Thyroid gland (tissue), 4 donors: ENCODE measurements at places on chromosomes 2 and 18.

DNA sequence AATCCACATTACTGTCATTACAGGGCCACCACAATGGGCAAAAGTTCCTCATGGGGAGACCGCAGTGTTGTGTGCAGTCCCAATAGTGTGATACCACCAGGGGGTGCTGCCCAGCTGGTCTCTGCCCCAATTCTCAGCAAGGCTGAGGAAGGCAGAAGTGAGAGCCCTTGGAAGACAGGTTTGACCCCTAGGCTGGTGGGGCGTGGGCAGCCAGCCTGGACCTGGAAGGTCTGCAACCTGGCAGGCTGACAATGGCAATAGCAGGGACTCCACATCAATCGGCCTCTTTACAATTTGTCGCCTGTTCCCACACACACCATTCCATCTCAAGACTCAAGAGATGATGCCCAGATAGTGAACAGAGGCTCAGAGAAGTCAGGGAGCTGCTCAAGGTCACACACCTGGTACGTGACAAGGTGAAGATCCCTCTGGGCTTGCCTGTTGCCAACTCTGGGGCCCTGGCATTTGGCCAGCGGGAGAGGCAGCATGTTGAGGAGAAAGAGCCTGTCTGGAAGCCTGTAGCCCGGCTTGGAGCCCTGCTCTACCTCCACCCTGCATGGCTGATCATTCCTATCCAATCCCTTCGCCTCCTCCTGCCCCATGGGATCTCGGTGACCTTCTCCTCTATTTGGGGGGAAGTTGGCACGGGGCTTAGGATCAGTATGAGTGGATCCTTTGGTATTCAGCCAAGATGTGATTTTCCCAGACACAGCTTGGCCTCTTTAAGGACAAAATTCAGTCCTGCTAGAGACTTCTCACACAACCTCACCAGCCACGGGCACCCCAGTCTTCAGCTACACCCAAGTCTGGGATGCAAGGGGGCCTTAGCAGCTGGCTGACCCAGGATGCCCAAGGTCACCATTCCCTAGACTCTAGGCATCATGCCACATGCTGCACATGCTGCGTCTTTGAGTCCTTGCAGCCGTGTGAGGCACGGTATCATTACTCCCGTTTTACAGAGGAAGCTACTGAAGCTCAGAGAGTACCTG, 2.9 kb upstream of the ATOH8 start:
- peak; percentile 83 for DNase-seq

DNA sequence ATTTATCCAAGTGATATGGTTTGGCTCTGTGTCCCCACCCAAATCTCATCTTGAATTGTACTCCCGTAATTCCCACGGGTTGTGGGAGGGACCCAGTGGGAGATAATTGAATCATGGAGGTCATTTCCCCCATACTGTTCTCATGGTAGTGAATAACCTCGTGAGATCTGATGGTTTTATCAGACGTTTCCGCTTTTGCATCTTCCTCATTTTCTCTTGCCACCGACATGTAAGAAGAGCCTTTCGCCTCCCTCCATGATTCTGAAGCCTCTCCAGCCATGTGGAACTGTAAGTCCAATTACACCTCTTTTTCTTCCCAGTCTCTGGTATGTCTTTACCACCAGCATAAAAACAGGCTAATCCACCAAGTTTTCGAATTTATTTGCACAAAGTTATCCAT, 20.3 kb upstream of the CHST10 start:
- DNase-seq = no peak

GRCh38 chr2:177467646-177468045, 75.1 kb downstream of the AGPS start:
- DNase-seq = no peak

DNA sequence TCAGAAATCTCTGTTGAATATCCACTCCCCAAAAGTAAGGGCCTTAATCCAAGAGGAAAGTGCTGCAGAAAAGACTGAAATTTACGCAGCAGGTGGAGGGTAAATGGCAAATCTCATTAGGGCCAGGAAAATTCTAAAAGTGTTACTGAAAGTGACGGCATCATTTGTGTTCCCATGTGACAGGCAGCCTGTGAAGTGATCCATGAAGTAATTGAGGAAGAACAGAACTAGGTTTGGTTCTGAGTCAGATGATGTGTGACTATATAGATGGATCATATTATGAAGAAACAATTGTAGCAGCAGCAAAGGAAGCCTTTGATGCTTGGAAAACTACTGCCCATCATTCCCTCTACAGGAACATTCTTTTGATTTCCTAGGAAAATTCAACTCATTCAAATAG, 401.2 kb downstream of the TGIF1 start:
- no peak for DNase-seq

- no peak for DNase-seq
These were observed 12.0 kb upstream of the CDK15 start for GRCh38 chr2:201794294-201794693.

DNA sequence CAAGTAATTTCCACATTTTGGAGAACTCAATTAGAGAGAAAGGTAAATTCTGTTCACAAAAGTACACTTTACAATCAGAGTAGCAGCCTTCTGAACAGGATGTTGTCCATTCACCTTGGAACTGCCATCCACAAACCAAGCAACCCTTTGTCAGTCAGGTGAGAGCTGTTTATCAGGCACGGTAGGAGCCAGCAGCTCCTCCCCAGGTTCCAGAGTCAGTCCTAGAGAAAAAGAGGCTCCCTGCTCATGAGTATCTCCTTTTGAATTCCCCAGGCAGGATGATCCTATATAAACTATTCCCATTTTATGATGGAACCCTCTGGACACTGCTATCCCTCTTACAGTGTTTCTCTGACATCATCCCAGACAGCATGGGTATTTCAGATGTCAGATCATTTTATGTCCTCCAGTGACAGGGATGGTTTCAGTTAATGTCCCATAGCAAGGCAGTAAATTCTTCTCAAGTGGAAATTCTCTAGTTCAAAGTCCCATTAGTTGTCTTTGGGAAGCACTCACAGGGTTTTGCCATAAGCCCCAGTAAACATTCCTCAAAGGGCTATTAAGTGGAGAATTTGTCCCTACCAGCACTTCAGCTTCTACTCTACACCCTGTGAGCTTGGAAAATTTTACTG, 34.5 kb upstream of the CSRNP3 start:
- no peak for DNase-seq

DNA sequence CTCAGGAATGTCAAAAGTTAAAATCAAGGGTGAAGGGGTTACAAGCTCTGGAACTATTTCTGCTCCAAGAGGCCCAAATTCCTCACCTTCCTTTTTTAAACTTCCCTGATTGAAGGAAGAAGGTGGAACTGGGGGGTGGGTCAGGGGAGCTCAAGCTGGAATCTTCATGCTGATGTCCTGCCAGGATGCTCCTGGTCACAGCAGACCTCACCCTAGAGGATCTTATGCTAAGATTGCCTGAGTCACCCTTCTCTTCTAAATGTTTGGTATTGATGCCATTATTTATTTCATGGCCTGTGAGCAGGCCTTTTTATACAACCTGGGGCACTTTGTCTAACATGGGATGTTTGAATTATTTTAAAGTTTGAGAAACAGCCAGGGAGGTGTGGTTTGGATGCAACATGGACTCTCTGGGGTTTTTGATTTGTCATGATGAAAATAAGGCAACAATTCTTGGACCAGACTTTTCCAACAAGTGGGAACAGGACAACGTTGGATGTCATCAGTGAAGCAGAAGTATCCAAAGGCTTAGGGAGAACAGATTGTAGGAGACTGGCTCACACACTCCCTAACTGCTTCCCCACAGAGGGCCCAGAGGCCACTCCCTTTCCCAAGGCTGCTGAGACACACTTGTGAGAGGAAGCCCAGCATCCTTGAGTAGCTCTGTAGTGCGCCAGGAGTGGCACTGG, 420.2 kb upstream of the MEX3C start:
- DNase-seq = no peak

DNA sequence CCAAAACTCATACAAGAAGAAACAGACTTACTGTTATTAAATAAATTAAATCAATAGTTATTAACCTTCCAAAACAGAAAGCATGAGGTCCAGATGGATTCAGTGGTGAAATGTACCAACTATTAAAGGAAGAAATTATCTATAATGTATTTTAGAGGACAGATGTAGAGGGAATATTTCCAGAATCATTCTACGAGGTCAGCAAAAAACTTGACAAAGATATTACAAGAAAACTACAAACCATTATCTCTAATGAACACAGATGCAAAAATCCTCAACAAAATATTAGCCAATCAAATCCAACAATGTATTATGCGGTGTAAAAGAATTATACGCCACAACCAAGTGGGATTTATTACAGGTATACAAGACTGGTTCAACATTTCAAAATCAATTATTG, 63.7 kb downstream of the ROCK2 start:
- no peak for DNase-seq

DNA sequence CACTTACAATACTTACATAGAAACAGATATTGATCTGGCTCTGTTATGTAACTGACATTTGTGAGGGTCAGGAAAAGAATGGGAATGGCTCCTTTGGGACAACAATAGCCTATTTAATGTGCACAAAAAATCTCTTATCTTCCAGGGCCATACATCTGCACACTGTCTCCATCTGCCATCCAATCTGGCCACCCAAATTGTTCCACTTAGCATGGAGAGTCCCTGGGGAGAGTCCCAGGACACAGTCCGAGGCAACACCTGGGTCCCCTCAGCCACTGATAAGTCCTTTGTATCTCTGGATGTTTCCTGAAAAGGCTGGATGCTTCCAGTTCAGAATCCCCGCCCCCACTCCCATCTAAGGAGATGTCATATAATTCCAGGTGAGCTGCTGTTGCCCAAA, 274.2 kb upstream of the NCKAP5 start:
- no peak for DNase-seq

GRCh38 chr2:72027426-72028161, 120.1 kb downstream of the CYP26B1 start:
- no peak for DNase-seq

DNA sequence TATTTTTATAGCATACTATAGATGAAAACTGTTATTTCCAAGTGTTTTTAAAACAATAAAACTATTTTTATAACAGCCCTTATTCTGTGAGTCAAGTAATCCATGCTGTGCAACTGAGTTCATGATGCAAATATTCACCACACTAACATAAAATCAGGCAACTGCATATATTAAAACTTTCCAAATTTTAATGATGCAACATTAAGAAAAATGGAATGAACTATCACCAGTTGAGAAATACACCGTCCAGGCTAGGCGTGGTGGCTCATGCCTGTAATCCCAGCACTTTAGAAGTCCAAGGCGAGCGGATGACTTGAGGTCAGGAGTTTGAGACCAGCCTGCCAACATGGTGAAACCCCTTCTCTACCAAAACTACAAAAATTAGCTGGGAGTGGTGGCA, 114.5 kb downstream of the CDH2 start:
- DNase-seq = no peak

DNA sequence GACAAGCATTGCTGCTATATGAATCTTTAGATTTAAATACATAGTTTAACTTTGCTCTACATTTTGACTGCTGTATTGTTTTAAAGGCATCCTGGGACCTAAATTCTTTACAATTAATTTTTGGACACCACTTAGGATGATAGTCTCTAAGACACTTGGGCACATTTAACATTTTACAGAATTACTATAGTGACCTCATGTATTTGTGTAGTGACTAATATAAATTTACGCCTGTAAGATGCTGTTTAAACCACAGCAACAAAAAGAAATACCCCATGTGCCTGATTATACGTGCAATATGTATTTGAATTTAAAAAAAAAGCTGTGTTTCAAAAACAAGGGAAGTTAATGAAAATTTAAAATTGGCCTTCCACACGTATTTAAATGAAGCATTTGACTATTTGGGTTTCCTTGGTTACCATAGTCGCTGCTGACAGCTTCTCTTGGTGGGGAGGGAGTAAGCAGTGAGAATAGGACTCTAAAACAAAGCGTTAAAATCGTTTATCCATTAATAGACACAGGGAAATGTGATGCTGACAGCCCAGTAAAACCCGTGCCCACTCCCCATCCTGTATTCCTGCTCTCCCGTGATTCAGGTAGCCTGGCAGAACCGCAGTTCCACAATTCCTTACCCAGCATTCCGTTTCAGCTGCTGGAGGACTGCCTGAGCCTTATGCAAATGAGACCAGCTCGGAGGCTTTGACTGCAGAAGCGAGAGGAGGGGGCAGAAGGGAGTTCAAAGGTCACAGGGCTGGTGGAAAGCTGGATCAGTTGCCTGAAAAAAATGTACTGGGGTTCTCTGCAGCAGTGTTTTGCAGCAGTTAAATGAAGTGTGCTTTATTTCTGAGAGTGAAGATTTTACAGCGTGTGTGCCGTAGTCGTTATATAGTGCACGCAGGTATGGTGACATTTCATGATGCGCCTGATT, 104.3 kb downstream of the CSRNP3 start:
- DNase-seq = peak; percentile 66

- DNase-seq = no peak
These were observed 1387.6 kb upstream of the ACVR2A start for GRCh38 chr2:146457221-146457620.

DNA sequence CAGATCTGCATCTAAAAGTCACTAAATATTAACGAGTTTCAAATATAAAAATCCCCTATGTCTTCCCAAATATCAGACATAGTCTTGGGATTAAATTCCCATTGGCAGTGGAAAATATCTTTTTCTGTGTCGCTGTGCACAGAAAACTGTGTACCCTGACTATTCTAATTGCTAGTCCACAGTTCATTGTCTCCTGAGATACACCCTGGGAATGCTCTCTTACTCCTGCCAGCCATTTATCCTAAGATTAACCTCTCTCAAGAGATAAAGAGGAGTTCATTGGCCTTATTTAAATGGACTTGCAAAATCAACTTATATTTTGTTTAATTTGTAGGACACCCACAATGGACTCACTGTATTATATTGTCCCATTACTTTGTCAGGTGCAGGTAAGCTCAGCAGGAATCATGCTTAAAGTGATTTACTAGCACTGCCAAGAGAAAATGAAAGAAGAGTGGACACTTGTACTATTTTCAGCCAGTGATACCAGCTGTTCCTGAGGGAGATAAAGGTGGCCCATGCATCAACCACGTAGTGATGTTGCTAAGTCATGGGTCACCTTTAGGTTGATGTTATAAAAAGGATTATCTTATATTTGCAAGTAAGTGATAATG, 553.8 kb downstream of the PIK3C3 start:
- no peak for DNase-seq

DNA sequence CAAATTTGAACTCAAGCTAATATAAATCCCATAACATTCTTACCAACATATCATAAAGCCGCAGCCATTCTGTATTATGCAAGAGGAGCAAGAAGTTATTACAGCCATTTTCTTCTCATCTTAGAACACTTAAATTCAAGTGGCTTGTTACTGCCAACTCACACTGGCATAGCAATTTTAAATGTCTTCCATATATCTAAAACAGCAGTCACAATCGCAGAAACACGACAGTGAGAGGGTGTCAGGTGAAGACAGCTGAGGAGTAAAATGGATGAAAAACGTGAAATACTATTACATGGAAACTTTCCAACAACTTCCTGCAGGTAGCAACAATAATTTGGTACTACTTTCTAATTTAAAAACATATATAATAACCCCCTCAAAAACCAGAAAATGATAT, 17.9 kb downstream of the PPP3R1 start:
- no peak for DNase-seq

GRCh38 chr18:48462510-48462909, 53.3 kb upstream of the ZBTB7C start:
- DNase-seq = no peak

GRCh38 chr2:7096726-7097352, 179.6 kb downstream of the RNF144A start:
- peak; percentile 13 for DNase-seq
